MM.1S (cell line): ENCODE measurements at places on chromosomes 13 and 19.
A peak's percentile ranks its signal among the peaks of the same experiment; 100 is the strongest.

DNA sequence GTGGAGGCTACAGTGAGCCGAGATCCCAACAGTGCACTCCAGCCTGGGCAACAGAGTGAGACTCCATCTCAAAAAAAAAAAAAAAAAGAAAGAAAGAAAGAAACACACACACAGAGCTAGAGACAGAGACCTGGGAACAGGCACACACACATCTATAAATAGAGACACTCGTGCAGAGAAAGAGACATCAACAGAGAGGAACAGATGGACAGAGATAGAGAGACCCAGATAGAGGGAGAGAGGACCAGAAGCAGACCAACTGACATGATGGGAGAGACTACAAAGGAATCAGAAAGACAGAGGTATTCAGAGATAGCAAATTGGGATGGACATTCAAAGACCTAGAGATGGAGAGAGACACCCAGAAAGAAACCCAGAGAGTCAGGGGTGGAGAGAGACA is 2.1 kb upstream of the CA11 start:
- DNase-seq, result no peak

- no peak for DNase-seq
Measured at GRCh38 chr19:41372501-41372900, 3.8 kb upstream of the TMEM91 start.

- no peak for DNase-seq
Measured at GRCh38 chr19:5308451-5309437, 31.9 kb downstream of the PTPRS start.

DNA sequence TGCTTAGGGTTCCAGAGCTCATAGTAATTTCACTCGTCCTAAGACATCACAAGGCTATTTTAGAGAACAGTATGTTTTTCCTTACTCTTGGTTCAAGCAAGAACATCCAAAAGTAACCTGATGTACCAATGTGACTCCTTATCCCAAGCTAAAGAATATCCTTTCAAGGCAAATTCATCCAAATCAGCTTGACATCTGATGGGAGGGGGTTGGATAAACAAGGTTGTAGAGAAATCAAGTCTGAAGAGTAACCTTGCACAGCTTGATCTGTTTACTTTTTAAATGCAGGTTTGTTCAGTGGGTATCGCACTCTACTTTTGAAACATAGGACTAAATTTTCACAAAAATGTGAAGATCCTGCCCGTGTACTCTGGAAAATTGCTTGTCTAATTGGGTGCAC is 201.2 kb downstream of the GGACT start:
- DNase-seq, result no peak

DNA sequence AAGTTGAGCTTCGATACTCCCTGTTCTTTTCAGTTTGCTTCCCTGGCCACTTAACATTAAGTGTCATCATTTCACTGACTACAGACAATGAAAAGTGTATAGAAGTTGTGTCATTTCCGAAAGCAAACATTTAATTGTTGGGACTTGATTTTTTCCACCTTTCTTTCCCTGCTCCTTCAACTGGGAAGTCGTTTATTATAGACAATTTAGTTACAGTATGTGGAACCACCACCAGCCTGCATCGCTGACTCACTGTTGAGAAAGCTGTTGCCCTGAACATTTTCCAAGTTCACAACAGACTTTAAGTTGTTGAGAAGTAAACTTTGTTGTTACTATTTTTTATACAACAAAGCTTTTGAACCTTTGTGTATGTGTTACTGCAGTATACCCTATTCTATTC is 788.4 kb upstream of the PRR20A start:
- no peak for DNase-seq

- DNase-seq, result no peak
Measured at GRCh38 chr19:15717809-15718208, 10.0 kb upstream of the OR10H2 start.

DNA sequence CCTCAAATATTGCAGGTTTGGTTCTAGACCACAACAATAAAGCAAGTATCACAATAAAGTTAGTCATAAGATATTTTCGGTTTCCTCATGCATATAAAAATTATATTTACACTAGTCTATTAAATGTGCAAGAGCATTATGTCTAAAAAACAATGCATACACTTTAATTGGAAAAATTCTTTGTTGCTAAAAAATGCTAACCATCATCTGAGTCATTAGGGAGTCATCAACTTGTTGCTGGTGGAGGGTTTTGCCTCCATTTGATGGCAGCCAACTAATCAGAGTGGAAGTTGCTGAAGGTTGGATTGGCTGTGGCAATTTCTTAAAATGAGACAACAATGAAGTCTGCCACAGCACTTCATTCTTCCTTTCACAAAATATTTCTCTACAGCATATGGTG is 422.3 kb upstream of the GPC6 start:
- DNase-seq, result no peak

- peak; percentile 29 for DNase-seq
Measured at GRCh38 chr13:40668335-40668734, 1.9 kb upstream of the FOXO1 start.

DNA sequence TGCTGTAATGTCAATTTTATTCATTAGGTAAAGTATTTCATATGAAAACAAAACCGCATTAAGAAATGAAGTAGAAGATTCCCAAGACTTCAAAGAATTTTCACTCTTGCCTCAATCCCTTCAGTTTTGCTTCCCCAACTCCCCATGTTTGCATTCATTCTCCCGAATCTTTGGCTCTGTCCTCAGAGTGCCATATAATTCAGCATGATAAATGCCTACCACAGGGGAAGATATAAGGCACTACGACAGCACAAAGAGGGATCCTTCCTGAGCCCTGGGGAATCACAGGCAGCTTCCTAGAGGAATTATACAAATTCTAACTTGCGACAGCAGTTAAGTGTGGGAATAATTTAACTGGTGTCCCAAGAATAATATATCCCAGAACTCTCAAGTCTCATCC is 68.5 kb downstream of the TSC22D1 start:
- no peak for DNase-seq

DNA sequence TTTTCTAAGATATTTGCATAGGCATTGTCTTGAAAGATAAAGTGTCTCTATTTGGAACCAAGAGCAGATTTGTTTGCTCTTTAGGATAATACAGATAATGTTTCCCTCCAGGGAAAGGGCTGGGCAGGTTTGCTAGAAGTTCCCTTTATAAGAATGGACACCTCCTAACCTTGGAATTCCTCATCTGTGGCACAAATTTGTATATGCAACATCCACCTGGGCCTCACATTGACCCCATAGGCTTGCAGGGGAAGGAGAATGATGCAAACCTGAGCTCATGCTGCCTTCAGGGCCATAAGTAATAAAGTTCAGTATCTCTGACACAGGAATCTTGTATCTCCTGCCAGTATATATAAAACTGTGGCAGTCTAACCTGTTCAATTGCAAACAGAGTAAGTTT is 508.4 kb upstream of the MIR17HG start:
- DNase-seq, result no peak

GRCh38 chr19:5128936-5129389 is 160.1 kb downstream of the KDM4B start:
- DNase-seq, result no peak

GRCh38 chr19:46574533-46574932 is 26.6 kb upstream of the CALM3 start:
- DNase-seq, result no peak

DNA sequence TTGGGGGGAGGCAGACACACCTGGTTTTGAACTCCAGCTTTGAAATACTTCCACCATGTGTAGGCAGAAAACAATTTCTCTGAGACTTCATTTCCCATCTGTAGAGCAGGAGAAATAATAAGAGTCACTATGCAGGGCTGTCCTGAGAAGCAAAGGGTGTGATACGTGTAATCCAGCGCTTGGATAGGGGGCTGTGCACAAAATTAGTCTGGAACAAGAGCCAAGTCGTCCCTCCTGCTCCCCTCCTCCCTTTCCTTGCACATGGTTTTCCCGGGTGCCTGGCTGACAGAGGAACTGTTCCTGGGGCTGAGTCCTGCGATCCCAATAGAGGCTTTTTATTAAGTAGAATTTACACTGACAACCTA is 29.6 kb upstream of the UBE2L5 start:
- no peak for DNase-seq

GRCh38 chr13:108742701-108743451 is 113.5 kb downstream of the MYO16 start:
- no peak for DNase-seq

GRCh38 chr19:4391701-4392483 is 8.5 kb downstream of the SH3GL1 start:
- DNase-seq, result no peak

- DNase-seq, result no peak
Measured at GRCh38 chr19:45267296-45267695, 16.2 kb downstream of the MARK4 start.

GRCh38 chr13:24630851-24631620 is 49.2 kb upstream of the ATP12A start:
- DNase-seq, result no peak

DNA sequence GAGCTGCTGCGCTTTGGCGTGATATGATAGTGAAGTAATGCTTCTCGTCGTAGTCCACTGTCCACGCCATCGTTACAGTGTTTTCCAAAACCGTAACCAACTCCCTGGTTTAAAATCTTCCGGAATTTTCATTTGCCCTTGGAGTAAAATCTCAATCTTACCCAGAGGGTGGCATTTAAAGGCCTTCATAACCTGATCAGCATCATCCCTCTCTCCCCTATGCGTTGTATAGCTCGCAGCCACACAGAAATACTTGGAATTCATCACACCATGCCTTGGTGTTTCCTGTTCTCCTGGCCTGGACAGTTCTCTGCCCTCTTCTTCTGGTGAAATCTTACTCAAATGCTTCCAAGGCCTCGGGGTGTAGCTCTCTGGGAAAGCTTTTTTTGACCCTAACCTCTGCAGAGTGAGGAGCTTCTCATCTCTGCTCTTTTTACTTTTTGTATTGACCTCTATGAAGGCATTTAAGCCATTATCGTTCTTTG is 839 bp downstream of the MPHOSPH8 start:
- peak; percentile 8 for DNase-seq

GRCh38 chr19:1151917-1152587 is 22.0 kb downstream of the SBNO2 start:
- no peak for DNase-seq

- DNase-seq, result no peak
Measured at GRCh38 chr13:33869005-33869404, 51.1 kb downstream of the RFC3 start.

GRCh38 chr13:29884671-29885430 is 34.4 kb upstream of the UBL3 start:
- no peak for DNase-seq

GRCh38 chr13:23876265-23876664 is 12.9 kb downstream of the MIPEP start:
- no peak for DNase-seq

DNA sequence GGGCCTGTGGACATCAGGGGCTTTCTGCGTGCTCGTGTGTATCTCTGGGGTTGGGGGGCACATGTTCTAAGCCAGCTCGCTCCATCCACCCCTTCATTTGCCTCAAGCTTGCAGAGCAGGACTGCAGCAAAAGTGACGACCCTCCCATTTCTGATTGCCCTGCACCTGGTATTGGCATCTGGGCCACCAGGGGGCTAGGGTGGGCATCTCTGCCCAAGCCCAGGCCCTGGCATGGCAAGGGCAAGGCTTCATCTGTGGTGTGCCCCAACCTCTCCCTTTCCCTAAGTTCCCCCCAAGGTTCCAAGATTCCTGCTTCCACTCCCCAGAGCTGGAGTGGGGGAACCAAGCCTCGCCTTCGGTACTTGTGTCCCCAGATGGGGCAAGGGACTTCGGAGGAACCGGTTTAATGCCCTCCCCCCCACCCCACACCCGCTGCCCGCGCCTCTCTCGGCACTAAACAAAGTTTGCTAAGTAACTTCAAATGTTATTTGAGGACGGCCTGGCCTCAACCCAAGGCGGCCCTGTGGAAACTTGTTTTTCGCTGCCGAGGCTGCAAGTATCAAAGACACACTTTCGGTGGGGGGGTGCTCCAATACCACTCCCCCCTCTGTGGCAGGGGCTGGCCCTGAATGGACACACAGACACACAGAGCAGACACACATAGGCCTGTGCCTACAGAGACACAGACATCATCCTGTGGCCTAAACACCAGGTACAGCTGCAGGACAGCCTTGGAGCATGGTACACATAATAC is 12.2 kb downstream of the NFIX start:
- DNase-seq, result no peak

DNA sequence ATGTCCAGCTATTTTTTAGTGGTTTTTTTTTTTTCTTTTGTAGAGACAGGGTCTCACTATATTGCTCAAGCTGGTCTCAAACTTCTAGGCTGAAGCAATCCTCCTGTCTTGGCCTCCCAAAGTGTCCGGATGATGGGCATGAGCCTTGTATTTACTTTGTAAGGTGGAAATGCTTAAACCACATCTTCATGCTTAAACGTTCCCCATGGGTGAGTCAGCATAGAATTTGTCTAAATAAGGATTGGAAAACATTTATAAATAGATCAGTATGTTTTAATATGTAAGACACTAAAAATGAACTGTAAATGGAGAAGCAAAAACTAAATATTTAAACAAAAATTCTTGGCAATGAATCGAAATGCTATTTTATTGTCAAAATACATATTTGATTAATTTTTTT is 698.0 kb downstream of the PCDH9 start:
- DNase-seq, result no peak

GRCh38 chr13:37616131-37616530 is 17.6 kb upstream of the POSTN start:
- no peak for DNase-seq

DNA sequence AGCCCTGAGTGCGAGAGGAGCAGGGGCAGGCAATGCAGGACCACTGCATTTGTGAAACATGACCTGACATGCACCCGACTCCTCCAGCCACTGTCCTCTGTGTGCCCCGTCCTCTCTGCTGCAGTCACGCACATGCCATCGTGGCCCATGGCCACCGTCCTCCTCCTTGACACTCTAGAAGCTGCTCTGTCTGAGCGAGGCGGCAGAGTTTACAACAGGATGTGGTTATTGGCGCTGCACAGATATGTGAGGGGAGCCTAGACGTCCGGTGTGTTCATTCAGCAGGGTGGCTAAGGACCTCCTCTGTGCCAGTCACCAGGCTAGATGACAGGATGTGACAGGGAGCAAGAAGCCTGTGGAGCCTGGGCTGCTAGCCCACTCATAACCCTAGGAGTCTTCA is 277.8 kb downstream of the FOXO1 start:
- peak; percentile 77 for DNase-seq

DNA sequence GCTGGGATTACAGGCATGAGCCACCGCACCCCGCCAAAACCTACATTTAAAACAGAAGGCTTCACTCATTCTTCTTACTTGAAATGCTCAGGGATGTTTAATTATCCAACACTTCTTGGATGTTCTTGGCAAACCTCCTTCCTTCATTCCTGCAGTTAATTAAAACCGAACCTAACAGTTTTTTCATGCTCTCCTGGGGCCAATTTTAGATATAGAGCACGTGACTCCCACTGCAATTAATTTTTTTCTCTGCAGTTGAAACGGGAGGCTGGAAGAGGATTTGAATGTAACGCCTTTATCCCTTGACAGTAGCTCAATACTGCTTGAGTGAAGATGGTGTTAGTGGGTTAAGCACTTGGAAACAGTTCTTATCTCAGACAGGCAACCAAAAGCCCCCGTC is 4.6 kb upstream of the ACTL9 start:
- no peak for DNase-seq

- no peak for DNase-seq
Measured at GRCh38 chr19:7069904-7070226, 362 bp downstream of the ZNF557 start.

- DNase-seq, result no peak
Measured at GRCh38 chr13:24271231-24271600, 38.2 kb upstream of the C1QTNF9 start.
